Fibroblast of mammary gland (primary cell): ENCODE measurements at places on chromosomes 16 and 17.

DNA sequence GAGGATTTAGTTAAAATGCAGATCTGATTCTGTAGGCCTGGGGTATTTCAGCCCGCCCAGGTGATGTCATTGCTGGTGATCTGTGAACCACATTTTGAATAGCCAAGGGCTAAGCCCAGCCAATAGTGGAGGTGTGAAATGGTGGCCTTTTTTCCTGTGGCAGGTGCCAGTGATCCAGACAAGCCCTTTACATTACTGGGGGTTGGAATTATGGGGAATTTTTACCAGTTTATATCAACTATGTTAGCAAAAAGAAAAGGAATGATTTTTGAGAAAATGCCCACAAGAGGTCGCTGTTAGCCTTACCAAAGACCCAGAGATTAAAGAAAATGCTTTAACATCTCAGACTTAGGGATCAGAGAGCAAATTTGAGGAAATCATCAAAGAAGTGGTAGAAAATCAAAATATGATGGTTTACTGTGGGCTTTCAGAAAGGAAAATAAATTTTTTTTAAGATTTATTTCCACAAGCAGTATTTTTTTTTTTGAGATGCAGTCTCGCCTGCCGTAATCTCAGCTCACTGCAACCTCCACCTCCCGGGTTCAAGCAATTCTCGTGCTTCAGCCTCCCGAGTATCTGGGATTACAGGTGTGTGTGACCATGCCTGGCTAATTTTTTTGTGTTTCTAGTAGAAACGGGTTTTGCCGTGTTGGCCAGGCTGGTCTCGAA, 3.9 kb downstream of the VPS35L start:
- DNase-seq = peak; percentile 75

GRCh38 chr17:59859444-59860025, 33.2 kb downstream of the TUBD1 start:
- peak; percentile 78 for DNase-seq

- DNase-seq = peak; percentile 92
Measured at GRCh38 chr16:28553776-28554633, at the start of gene SGF29. Gene SGF29 (plus strand): TSS chr16:28553920. CDS start chr16:28581070, 27,150 bp downstream.

- DNase-seq = no peak
Measured at GRCh38 chr16:11310997-11311561, 29.9 kb upstream of the PRM1 start.

GRCh38 chr16:17350207-17350606, 120.6 kb downstream of the XYLT1 start:
- DNase-seq = peak; percentile 78

- DNase-seq = peak; percentile 15
Measured at GRCh38 chr17:29615048-29615385, 7.7 kb downstream of the CORO6 start.

GRCh38 chr17:77756846-77757560, 201.5 kb upstream of the TNRC6C start:
- DNase-seq = no peak

- no peak for DNase-seq
Measured at GRCh38 chr17:80180192-80180591, 10.4 kb downstream of the CARD14 start.

DNA sequence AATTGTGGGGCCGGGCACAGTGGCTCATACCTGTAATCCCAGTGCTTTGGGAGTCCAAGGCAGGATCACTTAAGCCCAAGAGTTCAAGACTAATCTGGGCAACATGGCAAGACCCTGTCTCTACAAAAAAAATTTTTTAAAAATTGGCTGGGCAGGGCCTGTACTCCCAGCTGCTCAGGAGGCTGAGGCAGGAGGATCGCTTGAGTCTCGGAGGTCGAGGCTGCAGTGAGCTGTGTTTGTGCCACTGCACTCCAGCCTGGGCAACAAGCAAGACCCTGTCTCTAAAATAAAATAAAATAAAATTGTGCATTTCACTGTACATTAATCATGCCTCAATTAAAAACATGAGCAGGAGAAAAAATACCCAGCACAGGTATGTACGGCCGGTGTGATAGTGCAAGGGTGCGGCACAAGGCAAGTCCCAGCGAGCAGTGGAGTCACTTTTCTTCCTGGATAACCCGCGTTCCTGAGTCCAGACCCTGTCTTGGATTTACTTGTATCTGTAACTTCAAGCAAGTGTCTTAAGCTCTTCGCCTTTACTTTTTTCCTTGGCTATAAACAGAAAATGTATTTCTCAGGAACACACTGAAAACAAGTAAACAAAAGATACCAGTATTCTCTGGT, 11.4 kb downstream of the ZDHHC7 start:
- no peak for DNase-seq

DNA sequence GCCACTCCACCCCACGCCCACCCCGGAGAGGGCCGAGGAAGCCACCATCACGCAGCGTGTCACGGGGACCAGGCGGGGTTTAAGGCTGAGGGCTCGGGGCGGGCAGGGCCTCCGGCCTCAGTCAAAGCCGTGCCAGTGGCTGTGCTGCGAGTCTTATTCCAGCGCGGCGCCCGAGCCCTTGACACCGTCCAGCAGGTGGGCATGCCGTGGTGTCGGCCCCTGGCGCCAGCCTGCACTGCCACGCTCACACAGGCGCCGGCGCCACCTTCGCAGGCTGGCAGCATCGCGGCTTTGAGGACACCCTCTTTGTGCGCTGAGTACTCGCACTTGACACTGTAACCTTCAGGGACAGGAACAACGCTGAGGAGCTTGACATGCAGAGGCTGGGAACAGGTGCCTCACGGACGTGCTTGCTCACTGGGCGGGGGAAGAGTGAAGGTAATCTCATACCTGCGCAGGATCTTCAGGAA, 34.0 kb upstream of the ZNF629 start:
- DNase-seq = no peak

- no peak for DNase-seq
Measured at GRCh38 chr17:80598813-80599545, 54.3 kb downstream of the RPTOR start.

- no peak for DNase-seq
Measured at GRCh38 chr17:10815319-10815718, 11.4 kb upstream of the TMEM238L start.

GRCh38 chr16:78879011-78879410, 721.5 kb downstream of the MAF start:
- DNase-seq = no peak

GRCh38 chr17:43832168-43832975, 574 bp downstream of the MPP3 start:
- peak; percentile 75 for DNase-seq

GRCh38 chr17:49515196-49515770, 20.2 kb downstream of the NGFR start:
- peak; percentile 99 for DNase-seq

DNA sequence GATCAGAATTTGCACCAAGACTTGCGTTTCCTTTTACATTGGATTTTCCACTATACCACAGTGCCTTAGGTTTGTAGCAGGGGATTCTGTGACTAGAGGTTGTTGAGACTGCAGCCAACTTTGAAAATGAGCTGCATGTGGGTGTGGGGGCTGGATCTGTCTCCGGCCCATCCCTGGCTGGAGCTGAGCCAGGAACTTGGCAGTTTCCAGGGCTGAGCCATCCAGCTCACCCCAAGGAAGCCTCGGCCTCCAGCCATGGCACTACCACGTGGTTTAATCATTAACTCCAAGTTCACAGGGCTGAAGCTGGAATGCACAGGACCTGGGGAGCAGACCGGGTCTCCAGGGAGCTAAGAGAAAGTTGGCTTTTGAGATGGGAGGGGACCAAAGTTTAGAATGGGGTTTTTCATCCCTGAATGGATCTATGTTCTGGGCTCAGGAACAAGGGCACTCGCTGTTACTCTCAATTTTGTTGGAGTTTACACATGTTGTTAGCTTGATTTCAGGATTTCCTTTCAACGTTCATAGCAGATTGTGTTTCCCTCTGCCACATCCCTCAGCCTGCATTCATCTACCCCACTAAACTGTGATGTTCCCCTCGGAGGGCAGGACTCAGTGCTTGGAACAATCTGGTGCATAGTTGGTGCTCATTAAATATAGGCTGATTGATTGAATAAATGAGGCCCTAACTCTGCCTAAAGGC, 42.3 kb upstream of the HNF1B start:
- peak; percentile 22 for DNase-seq

GRCh38 chr16:84758627-84759026, 58.8 kb downstream of the USP10 start:
- no peak for DNase-seq

DNA sequence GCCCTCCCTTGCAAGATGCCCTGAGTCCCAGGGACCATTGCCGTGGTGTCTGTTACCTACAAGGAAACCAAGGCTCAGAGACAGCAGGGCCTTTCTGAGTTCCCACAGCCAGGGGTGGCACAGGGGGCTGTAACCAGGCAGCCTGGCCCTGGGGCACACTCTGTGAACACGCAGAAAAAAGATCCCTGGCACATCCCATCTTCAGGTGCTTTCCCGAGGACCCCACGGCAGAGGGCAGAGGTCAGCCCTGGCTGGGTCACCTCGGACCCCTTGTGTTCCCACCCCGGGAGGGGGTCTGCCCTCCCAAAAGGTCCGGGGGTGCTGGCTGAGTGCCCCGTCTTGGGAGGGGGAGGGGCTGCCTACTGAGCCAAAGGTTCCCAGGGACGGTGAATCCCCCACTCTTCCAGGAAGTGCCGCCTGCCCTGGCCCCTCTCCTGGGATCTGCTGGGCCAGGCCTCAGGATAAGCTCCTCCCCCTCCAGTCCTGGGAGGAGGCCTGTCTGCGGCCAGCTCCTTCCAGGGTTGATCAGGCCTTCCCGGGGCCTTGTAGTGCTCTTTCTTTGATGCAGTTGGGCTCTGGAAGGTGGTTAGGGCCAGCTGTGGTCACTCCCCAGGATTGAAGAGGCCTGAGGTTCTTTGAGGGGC, 8.1 kb downstream of the GLIS2 start:
- DNase-seq = peak; percentile 59

GRCh38 chr16:2027024-2028010, 615 bp downstream of the NHERF2 start:
- no peak for DNase-seq

- peak; percentile 92 for DNase-seq
Measured at GRCh38 chr17:48048384-48049126, 396 bp downstream of the NFE2L1 start.

DNA sequence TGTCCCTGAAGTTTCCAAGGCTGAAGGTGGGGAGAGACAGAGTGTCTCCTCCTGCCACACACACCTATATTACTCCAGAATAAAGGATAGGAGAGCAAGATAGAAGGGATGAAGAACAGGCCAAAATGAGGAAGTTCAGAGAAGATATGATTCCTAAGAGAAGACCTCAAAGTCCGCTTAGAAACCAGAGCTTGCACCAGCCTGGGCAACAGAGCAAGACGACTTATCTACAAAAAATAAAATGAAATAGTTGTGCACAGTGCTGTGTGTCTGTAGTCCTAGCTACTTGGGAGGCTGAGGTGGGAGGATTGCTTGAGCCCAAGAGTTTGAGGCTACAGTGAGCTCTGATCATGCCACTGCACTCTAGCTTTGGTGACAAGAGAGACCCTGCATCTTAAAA, 128.2 kb downstream of the HS3ST3B1 start:
- no peak for DNase-seq

- peak; percentile 3 for DNase-seq
Measured at GRCh38 chr17:65346166-65346565, 209.0 kb downstream of the RGS9 start.

- peak; percentile 28 for DNase-seq
Measured at GRCh38 chr17:1907909-1908698, 78.3 kb downstream of the RPA1 start.

DNA sequence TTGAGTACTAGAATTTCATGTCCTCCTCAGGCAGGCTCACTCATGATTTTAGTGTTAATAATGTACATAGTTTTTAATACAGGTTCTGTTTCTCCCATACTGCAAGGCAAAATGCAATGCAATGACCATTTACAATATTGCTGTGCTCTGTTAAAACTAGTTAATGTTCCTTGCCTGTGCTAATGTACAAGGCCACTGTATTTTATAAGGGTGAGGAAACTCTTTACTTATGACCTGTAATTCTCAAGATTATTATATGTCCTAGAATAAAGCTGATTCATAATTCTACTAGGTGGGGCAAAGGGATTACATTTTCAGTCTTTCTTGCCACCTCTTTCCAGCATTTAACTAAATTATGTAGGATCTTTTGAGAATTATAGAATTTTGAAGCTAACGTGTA, 19.4 kb downstream of the TMIGD1 start:
- no peak for DNase-seq

DNA sequence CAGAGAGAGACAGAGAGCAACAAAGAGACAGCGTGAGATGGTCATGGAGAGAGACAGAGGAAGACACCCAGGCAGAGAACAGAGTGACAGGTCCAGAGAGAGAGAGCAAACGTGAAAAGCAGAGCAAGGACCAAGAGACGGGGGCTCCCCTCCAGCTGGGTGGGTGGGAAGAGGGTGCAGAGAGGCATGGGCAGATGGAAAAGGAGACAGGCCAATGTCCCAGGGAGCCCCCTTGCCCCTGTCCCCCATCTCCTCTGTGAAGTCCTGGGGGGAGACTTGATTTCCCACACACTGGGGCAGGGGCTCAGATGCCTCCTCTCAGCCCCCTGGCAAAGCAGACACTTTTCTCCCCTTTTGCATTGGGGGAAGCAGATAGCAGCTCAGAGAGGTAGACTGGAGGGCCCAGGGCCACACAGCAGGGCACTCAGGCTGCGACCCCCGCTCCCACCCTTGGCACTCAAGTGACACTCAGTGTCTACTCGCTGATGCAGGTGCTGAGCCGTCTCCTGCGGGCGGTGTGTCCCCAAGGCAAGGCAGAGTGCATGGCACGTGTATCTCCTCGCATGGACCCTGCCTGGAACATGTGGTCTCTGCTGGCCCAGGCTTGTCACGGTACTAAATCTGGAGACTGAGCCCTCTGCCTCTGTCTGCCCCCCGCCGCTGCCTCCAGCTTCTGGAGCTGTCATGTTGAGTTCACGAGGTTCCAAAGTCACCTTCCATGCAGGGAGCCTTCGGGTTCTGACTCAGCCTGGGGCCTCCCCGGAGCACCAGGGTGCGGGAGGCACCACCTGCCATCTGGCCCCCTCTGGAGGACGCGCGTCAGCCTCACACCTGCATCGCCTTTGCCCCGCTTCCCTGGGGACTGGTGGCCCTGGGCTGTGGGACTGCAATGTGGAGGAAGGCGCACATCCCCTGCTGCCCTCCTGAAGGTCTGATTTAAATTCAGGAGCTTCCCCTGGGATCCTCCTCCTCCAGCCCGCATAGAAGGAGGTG, 215.9 kb upstream of the GSE1 start:
- no peak for DNase-seq

DNA sequence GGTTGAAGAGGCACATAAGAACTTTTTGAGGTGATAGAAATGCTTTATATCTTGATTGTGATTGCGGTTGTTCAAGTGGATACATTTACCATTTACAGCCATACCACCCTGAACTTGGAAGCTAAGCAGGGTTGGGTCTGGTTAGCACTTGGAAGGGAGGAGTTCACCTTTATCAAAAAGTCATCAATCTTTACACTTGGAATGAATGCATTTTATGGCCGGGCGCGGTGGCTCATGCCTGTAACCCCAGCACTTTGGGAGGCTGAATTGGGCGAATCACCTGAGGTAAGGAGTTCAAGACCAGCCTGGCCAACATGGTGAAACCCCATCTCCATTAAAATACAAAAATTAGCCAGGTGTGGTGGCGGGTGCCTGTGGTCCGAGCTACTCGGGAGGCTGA, 9.5 kb upstream of the GJD3 start:
- no peak for DNase-seq
